ENCODE measurements at places on chromosomes 2 and 18.

GRCh38 chr2:239000089-239000488, 152.2 kb downstream of the TWIST2 start:
- DNase-seq: no peak

- DNase-seq: no peak
Observed at GRCh38 chr2:8441986-8442385, 239.9 kb upstream of the ID2 start.

DNA sequence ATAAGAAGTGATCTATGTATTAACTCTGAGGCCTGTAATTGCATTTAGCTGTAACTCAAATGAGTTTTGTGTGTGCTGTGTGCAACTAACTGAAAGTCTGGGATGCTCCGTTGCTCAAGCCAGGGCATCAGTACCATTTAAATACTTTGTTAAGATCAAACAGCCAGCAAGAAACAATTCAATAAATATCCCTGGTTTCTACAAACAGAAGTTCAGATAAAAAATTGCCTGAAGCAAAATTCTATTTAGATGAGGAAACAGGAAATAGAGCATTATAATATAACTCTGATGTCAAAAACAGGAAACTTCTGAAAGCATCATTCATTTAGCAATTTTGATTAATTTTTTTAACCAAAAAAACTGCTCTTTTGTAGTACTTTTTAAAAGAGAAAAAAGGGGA, 18.9 kb upstream of the SLC38A11 start:
- no peak for DNase-seq

- DNase-seq: no peak
Observed at GRCh38 chr2:233428438-233428837, 74.1 kb downstream of the DGKD start.

DNA sequence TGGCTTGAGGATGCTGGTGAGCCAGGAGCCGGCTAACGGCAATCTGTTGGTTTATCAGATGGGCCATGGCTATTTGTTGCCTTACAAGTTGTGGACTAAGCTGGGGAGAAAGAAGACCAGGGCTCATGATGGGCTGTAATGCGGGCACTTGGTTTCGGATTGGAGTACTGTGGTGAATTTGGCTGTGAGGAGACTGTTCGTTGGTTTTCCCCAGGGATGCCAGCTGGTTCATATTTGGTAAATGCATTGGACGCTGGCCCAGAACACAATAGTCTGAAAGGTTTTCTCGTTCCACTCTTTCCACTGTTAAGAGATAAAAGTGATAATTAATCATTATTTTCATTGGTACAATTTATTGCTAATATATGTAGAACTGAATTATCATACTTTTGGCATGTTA, 108.9 kb downstream of the SATB2 start:
- DNase-seq: no peak

DNA sequence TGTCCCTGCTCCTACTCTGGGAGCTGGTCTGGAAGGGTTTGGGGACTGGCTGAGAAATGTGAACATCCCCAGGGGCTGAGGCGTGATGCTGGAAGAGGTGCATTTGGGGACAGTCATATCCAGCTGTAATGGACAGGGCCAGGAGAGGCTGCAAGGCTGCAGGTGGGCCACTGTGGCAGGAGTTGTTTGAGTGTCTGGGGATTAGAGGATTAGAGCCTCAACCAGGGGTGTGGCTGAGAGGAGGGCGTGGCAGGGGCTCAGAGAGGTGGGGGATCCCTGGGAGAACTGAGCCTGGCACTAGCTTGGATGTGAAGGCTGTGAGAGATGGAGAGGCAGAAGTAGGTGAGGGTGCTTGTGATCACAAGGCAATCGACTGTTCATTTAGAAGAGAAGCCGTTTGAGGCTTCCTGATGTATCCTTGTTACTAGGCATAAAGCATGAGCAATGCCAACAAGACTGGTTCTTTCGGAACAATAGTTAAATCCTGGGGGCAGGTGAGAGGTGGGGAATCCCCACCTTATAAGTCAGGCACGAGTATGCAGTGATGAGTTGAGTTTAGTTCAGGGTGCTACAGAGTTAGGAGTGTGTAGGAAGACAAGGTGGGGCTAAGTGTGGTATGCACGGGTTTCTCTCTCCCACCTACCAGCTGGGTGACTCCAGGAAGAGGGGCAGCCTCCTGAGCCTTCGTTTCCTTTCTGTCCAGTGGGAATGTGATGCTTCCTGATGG, 31.9 kb downstream of the SH3RF3 start:
- no peak for DNase-seq

DNA sequence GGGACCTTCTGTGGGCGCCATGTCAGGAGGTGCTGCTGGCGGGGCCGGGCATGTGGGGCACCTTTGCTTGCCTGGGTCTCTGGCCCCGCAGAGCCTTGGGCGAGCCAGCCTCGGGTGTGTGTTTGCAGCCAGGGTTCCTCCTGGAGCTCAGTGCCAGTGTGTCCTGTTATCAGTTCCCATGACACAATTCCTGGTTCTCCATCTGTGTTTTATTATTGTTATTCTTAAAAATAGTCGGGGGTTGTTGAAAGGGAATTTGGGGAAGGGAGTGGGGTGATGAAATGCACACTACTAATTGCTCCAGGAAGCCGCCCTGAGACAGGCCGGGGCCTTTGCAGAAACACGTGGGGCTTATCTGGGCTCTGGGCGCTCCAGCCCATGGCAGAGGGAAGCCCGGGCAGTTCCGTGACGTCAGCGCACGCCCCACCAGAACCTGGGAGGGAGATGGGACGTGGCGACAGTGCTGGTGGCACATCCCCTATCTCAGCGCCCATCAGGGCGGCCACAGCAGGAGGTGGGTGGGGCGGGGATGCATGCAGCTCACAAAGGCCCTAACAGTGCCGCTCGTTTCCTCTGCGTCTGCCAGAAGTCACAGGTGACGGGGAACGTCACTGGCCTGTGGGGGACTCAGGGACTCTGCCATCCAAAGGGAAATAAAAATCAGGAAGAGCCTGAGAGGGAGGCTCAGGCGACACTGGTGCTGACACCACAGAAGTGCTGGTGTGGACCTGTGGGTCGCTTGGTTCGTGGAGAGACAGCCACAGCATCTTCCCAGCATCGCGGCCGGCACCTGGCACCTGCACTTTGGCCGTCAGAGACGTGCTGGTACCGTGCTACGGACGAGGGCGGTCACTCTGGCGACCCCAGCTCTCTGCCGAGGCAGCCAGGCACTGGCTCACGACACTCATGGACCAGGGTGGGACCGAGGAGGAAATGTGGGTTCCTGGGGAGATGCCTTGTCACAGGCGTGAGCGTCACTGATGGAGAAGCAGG, 131.0 kb downstream of the NFATC1 start:
- no peak for DNase-seq

DNA sequence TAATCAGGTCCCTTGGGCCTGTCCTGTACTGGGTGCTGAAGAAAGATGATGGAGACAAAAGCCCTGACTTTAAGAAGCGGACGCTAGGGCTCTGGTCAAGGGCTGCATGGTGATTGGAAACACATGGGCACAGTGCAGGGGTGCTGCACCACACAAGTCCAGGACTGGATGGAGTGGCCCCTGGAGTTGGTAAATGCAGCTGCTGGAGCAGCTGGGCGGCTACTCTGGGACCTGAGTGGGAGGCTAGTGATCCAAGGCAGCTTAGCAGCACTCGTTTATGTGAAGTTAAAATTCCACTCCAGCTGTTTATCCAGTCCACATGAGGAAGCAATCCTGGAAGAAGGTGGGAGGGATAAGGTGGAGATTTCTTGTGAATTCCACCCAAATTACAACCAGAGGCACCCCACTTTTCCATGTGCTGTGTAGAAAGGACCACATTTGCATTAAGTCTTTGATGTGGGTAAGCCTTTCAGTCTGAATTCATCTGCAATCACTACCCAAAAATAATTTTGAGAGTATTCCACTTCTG, 24.9 kb downstream of the MERTK start:
- DNase-seq: no peak

DNA sequence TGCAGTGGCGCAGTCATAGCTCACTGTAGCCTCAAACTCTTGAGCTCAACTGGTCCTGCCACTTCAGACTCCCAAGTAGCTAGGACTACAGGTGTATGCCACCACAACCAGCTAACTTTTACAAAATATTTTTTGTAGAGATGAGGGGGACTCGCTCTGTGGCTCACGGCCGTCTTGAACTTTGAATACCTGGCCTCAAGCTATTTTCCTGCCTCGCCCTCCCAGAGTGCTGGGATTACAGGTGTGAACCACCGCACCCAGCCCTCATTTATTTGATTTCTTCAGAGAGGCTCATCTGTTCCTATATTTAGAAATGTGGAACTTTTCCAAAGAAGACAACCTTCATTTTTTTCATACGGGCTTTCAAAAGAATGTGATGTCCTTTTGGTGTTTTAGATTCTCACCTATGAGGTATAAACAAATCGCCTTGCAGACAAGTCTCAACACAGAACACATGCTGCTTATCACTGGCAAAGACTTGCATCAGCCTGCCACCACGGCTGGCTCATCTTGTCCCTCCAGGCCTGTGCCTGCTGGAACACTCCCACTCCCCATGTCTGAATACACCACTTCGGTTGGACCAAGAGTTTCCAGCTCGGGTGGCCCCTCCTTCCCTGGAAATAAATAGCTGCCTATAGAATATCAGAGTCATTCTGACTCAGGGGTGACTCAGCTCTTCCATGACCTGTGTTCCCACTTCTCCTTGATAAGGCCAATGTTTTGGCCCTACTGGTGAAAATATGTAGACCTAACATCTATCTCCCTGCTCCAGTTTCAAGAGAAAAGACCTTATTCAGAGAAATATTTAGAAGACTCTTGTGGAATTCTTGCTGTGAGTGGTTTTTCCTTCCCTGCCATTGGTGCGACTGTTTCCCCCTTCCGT, 202.6 kb downstream of the TGIF1 start:
- DNase-seq: no peak

DNA sequence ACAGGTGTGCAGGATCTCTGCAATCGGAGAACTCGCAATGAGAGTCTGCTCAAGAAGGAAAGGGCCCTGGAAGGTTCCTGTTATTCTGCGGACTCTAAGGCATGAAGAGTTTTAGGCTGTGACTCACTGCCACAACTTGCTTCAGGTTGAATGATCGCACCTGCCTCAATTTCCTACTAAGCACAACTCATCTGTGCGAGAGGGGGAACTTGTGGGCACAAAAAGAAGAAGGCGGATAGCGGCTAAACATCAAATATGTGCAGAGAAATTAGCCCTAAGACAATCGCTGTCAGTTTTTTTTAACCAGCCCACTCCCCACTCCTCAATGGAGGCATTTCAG, 14.0 kb upstream of the CREG2 start:
- DNase-seq: no peak

- no peak for DNase-seq
Observed at GRCh38 chr18:41917181-41917580, 37.9 kb upstream of the PIK3C3 start.

DNA sequence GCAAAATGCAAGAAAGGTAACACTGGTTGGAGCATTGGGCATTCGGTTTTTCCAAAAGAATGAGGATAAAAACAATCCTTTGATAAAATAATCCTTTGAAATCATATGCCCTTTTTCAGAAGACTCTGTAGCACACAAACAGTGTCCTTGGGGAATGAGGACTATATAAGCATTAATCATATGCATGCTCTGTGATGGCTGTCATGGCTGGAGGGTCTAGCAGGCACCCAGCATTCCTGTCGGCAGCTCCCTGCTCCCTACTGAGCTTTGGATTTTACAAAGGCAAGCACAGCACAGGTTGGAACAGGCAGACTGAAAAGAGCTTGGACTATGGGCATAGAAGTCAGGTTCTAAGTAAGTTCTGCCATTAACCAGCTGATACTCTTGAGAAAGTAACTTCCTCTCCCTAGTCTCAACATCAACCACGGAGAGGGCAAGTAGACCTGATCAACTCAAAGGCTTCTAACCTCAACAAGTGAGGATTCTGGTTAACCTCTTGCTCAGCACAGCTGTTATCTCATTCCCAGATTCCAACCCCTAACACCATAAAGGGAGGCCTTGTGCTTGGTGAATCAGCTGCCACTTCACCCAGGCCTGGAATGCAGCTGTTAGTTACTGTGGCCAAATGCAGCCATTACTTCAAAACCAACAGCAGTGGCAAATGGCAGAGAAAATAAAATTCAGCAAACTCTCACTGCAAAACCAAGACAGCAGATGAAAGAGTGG, 29.5 kb downstream of the GALNT14 start:
- no peak for DNase-seq

GRCh38 chr2:75565472-75566462, 5.0 kb upstream of the EVA1A start:
- DNase-seq: no peak

DNA sequence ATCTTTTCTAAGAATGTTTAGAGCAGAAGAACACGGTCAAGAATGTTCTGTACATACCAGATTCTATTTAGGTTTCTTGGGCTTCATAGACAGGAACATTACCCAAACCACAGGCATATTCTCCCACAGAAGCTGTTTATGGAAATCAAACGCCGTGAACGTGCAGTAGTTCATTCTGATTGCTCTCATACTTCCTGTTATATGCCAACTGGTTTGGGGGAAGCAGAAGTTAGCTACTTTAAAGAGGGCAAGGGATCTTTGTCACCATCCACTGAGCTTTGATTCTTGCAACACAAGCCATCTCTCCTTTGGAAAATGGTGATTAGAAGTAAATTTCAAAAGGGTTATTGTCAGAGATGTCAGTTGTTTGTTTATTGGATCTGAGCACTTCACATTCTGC, 182.2 kb upstream of the NRP2 start:
- DNase-seq: no peak

DNA sequence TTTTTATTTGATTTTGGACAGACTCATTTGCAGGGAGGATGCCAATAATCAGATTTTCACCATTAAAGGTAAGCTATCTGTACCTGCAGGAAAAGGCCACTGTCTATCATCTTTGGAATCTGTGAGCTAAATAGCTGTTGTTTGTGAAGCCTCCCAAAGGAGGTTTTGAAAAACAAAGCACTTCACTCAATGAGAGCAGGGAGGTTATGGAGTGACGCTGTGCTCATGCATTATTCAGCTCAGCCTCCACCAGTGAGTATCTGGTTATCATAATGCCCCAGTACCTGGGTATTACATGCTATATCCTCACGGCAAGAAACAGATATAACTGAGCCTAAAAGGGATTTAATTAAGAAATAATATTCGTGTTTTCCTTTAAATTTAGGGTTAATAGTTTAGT, 189.6 kb upstream of the PIK3C3 start:
- DNase-seq: no peak

GRCh38 chr2:55107436-55107835, 57.2 kb upstream of the RTN4 start:
- DNase-seq: no peak

DNA sequence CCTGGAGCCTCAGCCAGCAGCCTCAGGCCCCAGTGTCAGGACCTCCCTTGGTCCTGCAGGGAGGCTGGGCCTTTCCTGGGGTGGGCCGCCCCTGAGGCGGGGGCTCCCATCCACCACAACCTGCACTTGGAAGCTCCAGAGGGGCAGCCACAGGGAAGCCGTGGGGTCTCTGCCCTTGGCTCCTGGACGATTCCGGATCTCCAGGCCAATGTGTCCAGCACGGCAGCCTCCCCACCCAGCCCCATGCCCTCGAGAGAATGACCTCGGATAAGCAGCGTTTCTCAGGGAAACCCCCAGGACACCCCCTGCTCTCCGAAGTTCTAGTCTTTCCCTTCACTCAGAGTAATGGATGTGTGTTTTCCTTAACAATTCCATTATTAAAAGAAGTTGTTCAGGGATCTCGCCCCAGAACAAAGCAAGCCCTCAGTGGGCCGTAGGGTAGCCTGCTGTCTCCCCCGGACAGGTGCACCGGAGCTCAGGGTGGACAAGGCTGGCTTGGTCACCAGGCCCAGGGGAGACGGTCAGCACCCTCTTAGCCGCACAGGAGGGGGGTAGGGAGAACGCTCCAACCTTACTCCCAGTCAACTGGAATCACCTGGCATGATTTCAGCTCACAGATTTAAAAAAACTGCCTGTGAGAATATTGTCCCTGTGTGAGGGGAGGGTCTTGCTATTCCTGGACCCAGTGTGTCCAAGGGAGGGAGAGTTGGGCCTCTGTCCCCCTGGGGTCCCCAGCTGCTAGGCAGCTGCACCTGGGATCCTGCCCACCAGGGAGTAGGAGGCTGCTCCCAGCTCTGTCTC, 72.2 kb upstream of the OTOS start:
- DNase-seq: no peak
